ENCODE measurements at places on chromosomes 6 and 20.

DNA sequence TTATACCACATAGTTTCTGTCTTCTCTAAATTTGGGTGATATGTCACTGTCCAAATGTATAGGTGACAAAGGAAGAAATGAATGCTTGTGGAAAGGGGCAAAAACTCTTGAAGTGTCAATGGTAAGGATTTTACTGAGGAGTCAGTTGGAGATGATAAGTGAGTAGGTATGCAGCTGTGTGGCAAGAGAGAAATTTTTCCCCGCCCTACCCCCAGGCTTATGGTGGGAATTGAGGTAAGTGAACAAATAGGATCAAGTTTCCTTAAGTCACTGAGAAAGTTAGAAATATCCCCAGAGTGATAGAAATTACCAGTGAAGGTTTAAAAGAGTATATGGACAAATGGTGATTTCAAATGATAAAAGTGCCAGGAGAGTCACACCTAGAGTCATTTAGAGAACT, 11.8 kb downstream of the DSE start:
- no peak for DNase-seq

- DNase-seq: no peak
Observed at GRCh38 chr20:15018966-15019365, 681.6 kb upstream of the FLRT3 start.

- no peak for DNase-seq
Observed at GRCh38 chr6:149137594-149137993, 179.9 kb upstream of the TAB2 start.

GRCh38 chr6:17292600-17293133, 11.5 kb downstream of the RBM24 start:
- DNase-seq: no peak

DNA sequence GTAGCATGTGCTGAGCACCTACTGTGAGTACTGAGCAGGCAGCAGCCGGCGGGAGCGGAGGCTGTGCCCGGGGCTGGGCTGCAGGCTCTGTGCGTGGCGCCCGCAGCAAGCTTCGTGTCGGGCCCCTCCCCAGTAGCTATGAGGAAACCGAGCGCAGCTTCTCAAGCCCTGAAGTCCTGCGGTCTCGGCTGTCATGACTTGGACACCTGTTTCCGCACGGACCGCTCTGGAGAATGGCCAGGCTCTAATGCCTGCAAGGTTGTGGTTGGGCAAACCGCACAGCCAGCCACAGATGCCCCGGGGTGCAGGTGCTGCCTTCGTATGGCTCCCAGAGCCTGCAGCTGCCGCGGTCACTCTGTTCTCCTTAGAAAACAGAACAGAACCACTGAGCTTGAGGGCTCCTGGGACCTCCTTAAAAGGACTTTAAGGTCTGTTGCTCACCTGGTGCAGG, 33.7 kb downstream of the PYGB start:
- DNase-seq: no peak

DNA sequence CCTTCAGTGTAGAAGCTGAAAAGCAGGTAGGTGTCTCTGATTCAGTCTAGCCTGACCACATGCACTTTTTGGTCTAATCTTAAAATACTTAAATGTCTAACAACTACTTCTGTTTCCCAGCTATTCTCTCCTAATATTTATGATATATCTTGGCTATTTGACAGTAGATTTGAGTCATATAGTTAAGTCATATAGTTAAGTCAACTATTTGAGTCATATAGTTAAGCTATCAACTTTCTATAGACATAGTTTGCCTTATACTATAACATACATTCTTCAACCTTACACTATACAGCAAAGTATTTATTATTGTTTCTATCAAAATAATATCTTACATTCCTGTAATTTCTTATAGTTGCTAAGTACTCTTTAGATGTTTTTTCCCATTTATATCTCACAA, 110.9 kb downstream of the GMDS start:
- DNase-seq: no peak

- DNase-seq: no peak
Observed at GRCh38 chr20:63309261-63310071, 16.5 kb downstream of the COL20A1 start.

DNA sequence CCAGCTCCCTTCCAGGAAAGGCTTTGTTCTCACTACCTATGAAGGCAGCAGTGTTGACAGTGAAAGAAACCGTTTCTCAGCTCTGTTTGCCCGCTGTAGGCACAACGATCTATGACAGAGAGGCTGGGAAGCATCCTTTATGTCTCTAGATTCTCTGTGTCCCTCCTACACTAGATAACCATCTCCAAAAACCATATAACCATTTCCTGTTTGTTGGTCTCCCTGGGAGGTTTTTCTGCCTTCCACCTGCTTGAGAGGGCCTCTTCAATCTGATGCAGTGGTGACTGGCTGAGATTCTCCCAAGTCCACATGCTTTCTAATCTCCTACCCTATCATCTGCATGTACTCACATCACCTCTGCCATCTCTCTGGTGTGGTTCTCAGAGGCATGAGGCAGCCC, 32.0 kb upstream of the TMEM217 start:
- DNase-seq: no peak

GRCh38 chr6:1988843-1989242, 256.6 kb downstream of the GMDS start:
- DNase-seq: no peak

- DNase-seq: no peak
Observed at GRCh38 chr6:122400462-122401089, 1.1 kb downstream of the HSF2 start.

GRCh38 chr6:143692696-143693095, 14.9 kb downstream of the PHACTR2 start:
- DNase-seq: no peak

GRCh38 chr6:27593200-27593818, 120.4 kb upstream of the ZNF184 start:
- no peak for DNase-seq

DNA sequence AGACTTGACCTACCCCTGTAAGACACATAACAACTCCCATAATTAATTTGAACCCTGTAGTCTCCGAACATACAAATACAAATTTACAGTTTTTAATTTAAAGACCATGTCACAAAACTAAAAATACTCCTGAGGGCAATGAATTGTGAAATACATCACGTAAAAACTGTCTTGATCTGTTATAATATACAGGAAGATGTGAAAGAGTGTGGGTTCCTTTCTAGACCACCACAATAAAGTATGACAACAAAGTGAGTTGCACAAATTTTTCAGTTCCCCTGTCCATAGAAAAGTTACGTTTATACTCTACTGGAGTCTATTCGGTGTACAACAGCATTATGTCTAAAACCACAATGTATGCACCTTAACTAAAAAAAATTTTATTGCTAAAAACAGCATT, 11.0 kb upstream of the BLOC1S5 start:
- no peak for DNase-seq

GRCh38 chr6:126620719-126621118, 280.8 kb downstream of the CENPW start:
- DNase-seq: no peak

- no peak for DNase-seq
Observed at GRCh38 chr6:2857580-2858337, 16.1 kb upstream of the SERPINB1 start.

- no peak for DNase-seq
Observed at GRCh38 chr20:23050847-23051627, 1.6 kb upstream of the THBD start.

DNA sequence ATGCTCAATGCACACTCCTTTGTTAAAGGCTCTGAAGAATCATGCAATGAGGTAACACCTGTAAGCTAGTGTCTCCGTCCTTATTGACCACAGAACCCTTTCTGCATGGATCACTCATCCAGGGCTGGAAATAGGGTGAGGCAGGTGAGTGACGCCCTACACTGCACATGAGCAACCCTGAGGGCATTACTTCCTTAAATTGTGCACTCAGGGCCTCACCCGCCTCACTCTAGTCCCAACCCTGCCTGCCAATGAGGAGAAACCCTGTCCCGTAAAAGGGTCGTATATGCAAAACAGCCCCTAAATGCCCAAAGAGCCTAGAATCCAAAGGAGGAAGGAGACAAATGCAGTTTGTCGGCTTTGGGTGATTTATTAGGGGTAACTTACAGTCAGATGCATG, 33.6 kb upstream of the NOP56 start:
- no peak for DNase-seq

All from C1 segment of cervical spinal cord (tissue), 14 donors.